ENCODE measurements at places on chromosomes 16 and 17.

- DNase-seq: no peak
Measured at GRCh38 chr17:8995711-8996110, 25.6 kb upstream of the NTN1 start.

- no peak for DNase-seq
Measured at GRCh38 chr17:77186141-77186604, 45.4 kb downstream of the SEC14L1 start.

DNA sequence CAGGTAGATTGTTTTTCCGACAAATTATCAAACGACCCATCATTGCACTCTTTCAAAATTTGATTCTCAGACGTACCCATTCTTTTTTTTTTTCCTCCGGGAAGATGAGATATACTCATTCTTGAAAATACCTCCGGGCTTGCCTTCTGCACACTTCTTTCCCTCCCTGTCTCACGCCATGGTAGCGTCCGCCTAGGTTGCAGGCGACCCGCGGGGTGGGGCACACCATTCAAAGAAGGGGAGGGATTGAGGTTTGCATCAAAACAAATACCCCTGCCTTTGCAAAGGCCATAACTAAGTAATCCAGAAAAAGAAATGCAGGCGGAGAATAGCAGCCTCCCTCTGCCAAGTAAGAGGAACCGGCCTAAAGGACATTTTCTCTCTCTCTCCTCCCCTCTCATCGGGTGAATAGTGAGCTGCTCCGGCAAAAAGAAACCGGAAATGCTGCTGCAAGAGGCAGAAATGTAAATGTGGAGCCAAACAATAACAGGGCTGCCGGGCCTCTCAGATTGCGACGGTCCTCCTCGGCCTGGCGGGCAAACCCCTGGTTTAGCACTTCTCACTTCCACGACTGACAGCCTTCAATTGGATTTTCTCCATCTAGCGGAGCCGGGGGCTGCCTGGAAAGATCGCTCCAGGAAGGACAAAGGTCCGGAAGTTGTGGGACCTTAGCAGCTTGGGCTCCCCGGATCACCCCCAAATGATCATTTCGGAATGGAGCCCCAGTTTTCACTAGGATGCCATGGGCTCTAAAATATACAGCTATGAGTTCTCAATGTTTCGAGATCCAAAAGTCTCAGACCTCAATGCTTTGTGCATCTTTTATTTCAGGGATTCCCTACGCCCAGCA lies 843 bp downstream of the TP53 start:
- peak; percentile 28 for DNase-seq

DNA sequence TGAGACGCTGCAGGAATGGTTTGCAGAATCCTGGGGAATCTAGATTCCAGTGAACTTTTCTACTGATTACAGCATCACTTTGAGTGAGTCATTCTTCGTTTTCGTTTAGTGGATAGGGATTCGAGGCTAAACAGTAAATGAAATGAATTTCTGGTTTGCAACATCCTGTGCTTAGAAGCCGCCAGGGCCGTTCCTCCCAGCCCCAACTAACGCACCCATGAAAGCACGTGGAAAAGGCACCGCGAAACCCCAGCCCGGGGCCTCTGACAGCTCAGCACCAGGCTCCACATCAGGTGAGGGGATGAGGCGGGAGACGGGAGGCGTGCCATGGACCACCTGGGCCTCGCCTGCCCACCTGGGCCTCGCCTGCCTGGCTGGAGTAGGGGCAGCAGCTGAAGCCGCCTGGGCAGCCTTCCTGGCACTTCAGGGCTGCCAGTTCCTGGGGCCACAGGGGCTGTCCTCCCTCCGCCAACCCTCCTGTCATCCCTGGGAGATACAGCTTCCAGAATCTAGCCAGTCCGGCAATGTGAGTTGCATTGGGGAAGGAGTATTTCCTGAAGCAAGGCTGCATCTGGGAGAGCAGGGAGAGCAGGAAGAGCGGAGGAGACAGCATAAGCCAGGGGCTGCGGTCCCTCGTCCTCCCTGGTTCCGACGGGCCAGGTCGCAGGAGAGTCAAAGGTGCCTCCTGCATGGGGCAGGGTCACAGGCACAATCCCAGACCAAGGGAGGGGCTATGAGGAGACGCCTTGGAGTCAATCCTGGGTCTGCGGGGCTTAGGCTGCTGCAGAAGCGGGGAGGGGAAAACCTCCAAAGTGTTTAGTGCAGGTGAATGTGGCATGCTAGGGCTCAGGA lies 78.4 kb downstream of the RPH3AL start:
- no peak for DNase-seq

GRCh38 chr17:82802075-82802780 lies 37.6 kb downstream of the ZNF750 start:
- DNase-seq: no peak

- DNase-seq: no peak
Measured at GRCh38 chr16:87376660-87377059, 6.9 kb downstream of the FBXO31 start.

All from stimulated activated CD8-positive, alpha-beta memory T cell treated with anti-CD3 and anti-CD28 coated beads, Interleukin-15, amount 100 ng/mL, for 24 hours (primary cell).